Psoas muscle (tissue), 8 donors: ENCODE measurements at places on chromosomes 3 and 15. TPM values are rescaled to one million over a fixed set of nuclear protein-coding genes. Genes with fewer than 3 reads are reported as not detected.

Gene TMEM158
- polyA plus RNA-seq, result 0.48 TPM

Gene GXYLT2
- 0.16 TPM for polyA plus RNA-seq

Gene RAB6B
- polyA plus RNA-seq, result 1.3 TPM

Gene UBE2E2
- 14.2 TPM for polyA plus RNA-seq

Gene NME9
- 0.80 TPM for polyA plus RNA-seq

Gene GALNT15
- 25.8 TPM for polyA plus RNA-seq

Gene CCR5
- 0.08 TPM for polyA plus RNA-seq

Gene UACA
- 95.3 TPM for polyA plus RNA-seq

Gene C3orf70
- polyA plus RNA-seq, result 0.22 TPM

Gene EFHB
- 0.07 TPM for polyA plus RNA-seq

Gene DOCK3
- polyA plus RNA-seq, result 0.01 TPM

Gene HOMER2
- polyA plus RNA-seq, result 36.7 TPM

Gene EFCAB12
- polyA plus RNA-seq, result not detected

Gene ATP8B4
- polyA plus RNA-seq, result 0.29 TPM

Gene HESX1
- polyA plus RNA-seq, result 0.18 TPM

Gene GRK7
- 0.07 TPM for polyA plus RNA-seq

Gene NDUFAF3
- 60.6 TPM for polyA plus RNA-seq

Gene PLCH1
- not detected for polyA plus RNA-seq

Gene TMEM108
- polyA plus RNA-seq, result 2.4 TPM

Gene GOLGA8G
- polyA plus RNA-seq, result not detected

Gene LMAN1L
- polyA plus RNA-seq, result not detected

Gene GOLGA8T
- polyA plus RNA-seq, result not detected
